ENCODE measurements at places on chromosomes 12 and 14. TPM values are rescaled to one million over a fixed set of nuclear protein-coding genes. Genes with fewer than 3 reads are reported as not detected.
A peak's percentile ranks its signal among the peaks of the same experiment; 100 is the strongest.

FERMT2 gene
- total RNA-seq, result 0.05 TPM

DAZAP2 gene
- 233 TPM for total RNA-seq

ABCB9 gene
- total RNA-seq, result 2.5 TPM

PZP gene
- total RNA-seq, result not detected

ACVRL1 gene
- total RNA-seq, result not detected

KLRK1 gene
- total RNA-seq, result 0.84 TPM

GRCh38 chr12:88802096-88802706 is 221.9 kb upstream of the KITLG start:
- no peak for DNase-seq

GRCh38 chr14:30134936-30135335 is 207.3 kb upstream of the PRKD1 start:
- DNase-seq, result no peak

GRCh38 chr14:97337670-97338069 is 540.5 kb downstream of the VRK1 start:
- peak; percentile 2 for DNase-seq

DNA sequence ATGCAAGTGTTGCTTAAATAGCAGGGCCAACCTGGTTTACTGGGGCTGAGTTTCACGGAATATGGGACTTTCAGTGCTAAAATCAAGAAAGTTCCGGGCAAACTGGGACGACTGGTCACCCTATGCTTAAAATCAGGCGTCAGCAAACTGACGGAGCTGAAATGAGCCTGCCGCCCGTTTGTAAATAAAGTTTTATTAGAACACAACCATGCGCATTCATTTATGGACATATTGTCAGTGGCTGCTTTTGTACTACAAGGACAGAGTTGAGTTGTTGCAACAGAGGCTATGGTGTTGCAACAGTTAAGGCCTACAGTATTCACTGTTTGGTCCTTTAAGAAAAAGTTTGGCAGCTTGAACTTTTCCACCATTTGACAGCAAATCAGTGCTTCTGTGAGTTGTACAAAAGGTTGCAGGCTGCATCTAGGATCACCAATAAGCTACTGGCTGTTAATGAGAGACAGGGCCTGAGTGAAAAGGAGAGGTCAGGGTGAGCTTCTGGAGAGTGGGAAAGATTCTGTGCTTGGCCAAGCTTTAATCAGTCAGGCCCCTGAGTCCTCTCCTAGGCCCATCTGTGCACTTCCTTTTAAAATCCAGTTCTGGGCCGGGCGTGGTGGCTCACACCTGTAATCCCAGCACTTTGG is 13.3 kb downstream of the SELPLG start:
- DNase-seq, result no peak

GRCh38 chr12:113214895-113215400 is 6.3 kb upstream of the TPCN1 start:
- peak; percentile 42 for DNase-seq

DNA sequence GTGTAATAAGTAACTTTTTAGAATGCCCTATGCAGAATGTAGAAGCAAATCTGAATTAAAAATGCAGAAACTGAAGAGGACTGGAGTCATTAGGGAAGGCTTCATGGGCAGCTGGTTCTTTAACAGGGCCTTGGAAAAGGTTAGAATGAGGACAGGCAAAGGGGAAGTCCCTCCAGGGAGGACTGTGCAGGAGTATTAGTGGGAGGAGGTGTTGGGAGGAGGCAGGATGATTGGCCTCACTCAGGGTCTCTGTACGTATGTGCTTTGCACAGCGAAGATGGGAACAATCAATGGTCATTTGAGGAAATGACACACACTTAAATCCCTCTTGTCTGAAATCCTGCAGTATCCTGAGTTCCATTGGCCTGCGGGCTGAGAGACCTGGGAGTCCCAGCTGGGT is 119.7 kb downstream of the PTCSC3 start:
- DNase-seq, result no peak

GRCh38 chr12:5236022-5236640 is 192.5 kb downstream of the KCNA5 start:
- no peak for DNase-seq

DNA sequence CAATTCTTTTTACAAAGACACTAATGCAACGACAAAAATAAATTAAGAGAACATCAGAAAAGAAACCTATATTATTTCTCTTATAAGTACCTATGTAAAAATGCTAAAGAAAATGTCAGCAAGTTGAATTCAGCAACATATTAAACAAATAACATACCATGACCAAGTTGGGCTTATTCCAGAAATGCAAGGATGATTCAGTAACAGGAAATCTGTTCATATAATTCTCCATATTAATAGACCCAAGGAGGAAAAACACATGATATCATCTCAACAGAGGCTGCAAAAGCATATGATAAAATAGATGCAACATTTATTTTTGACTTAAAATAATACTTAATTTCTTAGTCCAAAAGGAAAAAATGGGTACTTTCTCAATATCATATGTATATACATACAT is 25.1 kb upstream of the GPHB5 start:
- DNase-seq, result no peak

GRCh38 chr12:4148418-4149056 is 125.0 kb upstream of the CCND2 start:
- DNase-seq, result peak; percentile 96

GRCh38 chr12:1474574-1475153 is 119.7 kb downstream of the FBXL14 start:
- DNase-seq, result no peak

- no peak for DNase-seq
Observed at GRCh38 chr12:83826112-83826511, 1086.5 kb downstream of the SLC6A15 start.

GRCh38 chr12:106906715-106907114 is 49.0 kb upstream of the TMEM263 start:
- no peak for DNase-seq

DNA sequence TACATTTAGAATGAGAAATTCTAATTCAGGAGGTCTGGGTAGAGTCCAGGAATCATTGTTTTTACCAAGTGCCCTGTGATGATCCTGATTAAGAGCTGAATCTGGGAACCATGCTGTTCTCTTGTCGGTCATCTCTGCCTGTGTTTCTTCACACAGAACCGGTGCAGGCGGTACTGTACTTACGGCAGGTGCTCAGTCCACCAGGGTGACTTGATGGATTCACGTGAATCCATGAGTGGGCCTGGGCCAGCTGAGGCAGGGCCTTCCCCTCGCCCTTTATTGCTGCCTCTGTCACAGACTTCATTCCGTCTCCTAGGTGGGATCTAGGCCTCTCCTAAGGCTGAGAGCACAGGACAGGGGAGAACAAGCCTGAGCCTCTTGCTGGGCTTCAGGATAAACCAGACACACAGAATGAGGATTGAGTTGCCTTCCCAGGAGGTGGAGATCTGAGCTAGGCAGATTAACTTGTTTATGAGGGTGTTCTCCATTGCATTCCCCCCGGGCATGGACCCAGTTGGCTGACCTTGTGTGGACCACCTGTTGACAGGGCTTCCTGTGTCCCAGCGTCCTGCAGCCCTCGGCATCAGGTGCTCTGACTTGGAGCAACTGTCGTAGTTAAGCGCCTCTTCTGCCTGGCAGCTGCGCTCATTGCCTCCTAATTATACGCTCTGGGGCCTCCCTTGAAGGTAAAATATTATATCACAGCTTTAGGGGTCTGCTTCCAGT is 42.1 kb downstream of the B4GALNT3 start:
- no peak for DNase-seq

DNA sequence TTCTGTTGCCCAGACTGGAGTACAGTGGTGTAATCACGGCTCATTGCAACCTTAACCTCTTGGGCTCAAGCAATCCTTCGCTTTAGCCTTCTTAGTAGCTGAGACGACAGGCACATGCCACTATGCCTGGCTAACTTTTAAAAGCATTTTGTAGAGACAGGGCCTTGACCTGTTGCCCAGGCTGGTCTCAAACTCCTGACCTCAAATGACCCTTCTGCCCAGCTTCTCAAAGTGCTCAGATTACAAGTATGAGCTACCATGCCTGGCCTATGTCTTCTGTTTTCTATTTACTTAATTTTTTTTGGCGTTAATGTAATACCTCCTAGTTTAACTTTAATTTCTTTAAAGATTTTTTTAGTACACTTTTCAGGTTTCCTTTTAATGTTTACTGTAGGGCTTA is 20.6 kb upstream of the KLRF1 start:
- no peak for DNase-seq

DNA sequence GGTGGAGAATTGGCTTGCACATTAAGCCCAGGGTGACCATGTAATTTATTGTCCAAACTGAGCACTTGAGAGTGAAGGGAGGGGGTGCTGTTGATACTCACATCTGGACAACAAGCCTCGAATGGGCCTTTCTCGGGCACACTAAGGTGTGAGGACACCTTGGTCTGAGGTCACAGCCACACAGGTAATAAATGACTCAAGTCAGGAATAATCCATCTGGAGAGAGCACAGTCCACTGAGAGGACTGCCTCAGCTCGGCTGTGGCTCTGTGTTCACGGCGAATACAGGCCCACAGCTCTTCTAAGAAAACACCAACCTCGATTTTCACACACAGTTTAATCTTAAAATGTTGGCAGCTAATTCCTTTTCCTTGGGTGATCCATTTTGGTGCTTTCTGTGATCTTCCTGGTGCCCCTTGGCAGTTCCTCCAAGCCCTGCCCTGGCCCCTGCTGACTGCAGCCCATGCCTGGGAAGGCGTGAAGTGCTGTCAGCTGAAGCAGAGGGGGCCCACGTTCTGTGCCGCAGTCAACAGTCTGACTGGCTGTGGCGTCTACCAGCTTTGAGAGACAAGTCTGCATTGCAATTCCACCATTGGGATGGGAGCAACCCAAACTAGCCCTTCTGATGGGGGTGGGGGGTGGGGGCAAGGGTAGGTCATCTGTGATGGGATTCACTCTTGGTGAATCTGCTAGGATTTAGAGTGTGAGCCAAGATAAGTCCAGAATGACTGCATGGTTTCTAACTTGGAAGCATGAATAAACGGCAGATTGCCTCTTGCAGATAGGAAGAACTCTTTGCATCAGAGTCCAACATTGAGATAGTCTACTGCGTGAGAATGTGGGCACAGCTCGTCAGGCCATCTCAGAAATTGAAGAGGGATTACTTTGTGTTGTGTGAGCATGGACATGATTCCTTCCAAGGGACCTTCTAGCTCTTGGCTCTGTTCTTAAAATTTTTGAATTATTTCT is 42.8 kb downstream of the ZNF664 start:
- DNase-seq, result no peak

DNA sequence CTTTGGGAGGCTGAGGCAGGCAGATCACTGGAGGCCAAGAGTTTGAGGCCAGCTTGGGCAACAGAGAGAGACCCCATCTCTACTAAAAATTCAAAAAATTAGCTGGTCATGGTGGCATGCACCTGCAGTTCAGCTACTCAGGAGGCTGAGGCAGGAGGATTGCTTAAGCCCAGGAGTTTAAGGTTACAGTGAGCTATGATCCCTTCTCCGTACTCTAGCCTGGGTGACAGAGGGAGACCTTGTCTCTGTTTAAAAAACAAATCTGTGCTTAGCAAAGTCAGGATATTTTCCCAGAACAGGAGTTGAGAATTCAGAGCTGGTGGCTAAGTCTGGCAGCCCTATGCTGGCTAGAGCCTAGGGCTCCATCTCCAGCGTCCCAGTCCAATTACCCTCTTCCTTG is 142.9 kb upstream of the PZP start:
- DNase-seq, result no peak

Measured in B cell (primary cell).